NCI-H510A (cell line): ENCODE measurements at places on chromosomes 12 and 14.

DNA sequence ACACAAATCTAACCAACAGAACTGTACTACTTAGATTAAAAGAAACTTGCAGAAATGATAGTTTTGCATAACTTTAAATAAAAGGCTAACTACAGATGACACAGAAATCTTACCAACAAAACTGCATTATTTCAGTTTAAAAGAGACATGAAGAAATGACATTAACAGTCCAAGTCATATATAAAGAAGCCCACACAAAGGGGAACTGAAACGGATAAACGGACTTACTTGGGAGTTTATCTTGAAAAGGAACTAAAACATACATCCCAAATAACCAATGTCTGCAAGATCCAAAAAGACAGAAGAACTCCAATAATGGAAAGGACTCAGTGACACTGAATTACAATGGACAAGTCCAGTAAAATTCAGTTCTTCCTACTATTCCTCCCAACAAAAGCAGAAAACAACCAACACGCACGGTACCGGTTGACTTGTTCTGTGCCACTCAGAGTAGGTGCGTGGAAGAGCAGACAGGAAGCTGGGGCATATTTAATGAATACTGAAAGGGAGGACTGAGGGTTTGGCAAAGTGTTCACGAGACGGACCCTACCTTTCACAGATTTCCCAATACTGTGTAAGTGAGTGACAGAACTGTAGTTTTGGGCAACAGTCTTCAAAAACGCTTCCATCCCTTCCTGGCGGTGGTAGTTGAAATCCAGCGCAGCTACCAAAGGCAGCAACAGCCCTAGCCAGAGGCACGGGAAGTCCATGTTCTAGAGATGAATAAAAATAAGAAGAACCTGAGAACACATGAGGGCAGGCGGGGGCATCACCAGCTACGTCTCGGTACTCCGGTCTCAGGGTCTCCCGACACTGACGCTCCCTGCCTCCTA, 627 bp downstream of the CPM start:
- DNase-seq, result no peak

GRCh38 chr12:15931590-15932053, 20.5 kb downstream of the DERA start:
- no peak for DNase-seq

DNA sequence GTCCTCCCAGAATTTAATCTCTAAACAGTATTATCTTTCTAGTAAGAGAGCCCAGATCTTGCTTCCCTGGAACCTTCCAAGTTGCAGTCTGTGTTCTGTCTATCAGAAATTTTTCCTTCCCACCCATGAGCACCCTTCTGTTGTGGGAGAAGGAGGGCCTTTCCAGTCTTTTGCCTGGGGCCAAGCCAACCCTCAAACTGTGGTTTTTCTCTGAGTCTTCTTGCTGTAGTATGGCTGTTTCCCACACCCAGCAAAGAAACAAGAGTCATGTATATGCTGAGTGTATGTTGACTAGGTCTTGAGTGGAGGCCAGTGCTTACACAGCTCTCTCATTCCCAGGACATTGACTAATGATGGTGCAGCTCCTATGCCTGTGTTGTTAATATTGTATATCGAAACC, 104.5 kb downstream of the TGFB3 start:
- DNase-seq, result no peak

- no peak for DNase-seq
These were observed 5.9 kb upstream of the EID3 start for GRCh38 chr12:104297477-104298113.

- no peak for DNase-seq
These were observed 115.0 kb upstream of the SRRM4 start for GRCh38 chr12:118866346-118866745.

- peak; percentile 28 for DNase-seq
These were observed 222.9 kb upstream of the LMO3 start for GRCh38 chr12:16828891-16829290.

DNA sequence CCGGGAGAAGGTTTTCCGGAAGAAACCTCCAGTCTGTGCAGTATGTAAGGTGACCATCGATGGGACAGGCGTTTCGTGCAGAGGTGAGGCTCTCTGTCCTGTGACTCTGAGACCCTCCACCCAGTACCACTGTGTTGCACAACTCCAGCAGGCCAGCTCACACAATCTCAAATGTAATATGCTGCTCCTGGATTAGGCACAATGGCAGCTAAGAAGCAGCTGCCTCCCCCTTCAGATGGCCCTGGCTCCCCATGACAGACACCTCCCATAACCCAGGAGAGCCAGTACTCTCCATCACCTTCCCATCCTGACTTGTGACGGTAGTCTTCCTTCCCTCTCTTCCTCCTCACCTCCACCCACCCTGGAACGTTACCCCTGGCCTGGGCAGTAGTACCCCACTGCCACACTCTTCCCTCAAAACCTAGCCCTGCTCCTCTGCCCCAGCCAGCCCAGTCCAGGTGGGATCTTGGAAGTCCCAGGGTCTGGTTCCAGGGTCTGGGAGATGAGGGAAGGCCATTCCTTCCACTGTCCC, 2.1 kb downstream of the TNS2 start:
- no peak for DNase-seq

DNA sequence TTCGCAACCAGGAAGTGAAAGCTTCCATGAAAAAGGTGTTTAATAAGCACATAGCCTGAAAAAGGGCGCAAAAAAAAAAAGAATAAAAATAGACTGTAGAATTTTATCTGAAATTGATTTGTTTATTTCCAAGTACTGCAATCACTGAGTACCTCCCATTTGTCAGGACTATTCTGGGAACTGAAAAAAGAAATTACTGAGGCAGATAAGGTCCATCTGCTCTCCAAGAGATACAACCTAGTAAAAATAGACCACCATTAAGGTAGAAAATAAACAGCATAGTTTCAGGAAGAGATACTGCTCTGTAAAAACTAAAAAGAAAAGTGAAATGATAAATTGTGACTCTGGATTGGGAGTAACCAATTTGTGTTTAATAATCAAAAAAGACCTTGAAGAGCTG, 24.7 kb downstream of the OR4N2 start:
- no peak for DNase-seq

GRCh38 chr14:101507836-101508150, 53.5 kb upstream of the DIO3 start:
- DNase-seq, result no peak

DNA sequence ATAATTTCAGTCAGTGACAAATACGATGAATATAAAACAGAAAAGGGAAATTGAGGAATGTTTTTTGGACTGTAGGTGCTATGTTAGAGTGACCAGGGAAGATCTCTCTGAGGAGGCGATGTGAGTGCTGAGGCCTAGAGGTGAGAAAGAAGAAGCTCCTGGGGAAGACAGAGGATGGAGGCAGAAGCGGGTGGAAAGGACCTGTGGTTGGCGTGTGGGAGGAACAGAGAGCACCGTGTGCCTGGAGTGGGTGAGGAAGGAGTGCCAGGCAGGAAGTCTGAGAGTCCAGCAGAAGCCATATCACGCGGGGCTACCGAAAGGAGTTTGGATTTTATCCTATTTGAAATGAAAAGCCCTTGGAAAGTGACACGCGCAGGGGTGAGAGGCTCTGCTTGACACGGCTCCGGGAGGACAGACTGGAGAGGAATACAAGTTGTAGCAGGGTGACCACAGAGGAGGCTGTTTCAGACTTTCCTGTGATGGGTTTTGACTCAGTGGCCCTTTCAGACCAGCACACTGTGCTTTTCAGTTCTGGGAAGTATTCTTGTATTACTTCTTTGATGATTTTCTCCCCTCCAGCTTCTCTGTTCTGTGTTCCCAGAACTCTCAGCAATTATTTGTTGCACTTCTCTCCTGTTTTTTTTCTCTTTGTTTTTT, 96.9 kb downstream of the VRK1 start:
- no peak for DNase-seq

- no peak for DNase-seq
These were observed 334.0 kb downstream of the BTG1 start for GRCh38 chr12:91811481-91812287.

DNA sequence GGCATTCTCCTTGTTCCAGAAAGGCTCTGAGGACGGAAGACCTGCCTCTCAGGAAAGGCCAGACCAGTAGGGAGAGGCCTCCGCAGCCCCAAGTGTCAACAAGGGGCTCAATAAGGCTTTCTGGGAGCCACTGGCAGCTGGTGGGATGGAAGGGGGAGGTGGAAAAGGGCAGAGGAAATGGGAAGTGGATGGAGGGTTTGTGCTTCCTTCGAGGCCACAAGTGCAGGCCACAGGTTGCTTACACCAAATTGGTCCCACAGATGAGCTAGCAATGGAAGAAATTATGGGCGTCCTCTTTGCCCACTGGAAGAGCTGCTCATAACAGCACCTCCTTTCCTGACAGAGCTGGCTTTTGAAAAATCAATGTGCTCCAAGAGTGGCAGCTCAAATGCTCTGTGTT, 28.2 kb downstream of the P2RX4 start:
- peak; percentile 36 for DNase-seq

GRCh38 chr14:100084591-100084990, 19.4 kb downstream of the EVL start:
- DNase-seq, result no peak

DNA sequence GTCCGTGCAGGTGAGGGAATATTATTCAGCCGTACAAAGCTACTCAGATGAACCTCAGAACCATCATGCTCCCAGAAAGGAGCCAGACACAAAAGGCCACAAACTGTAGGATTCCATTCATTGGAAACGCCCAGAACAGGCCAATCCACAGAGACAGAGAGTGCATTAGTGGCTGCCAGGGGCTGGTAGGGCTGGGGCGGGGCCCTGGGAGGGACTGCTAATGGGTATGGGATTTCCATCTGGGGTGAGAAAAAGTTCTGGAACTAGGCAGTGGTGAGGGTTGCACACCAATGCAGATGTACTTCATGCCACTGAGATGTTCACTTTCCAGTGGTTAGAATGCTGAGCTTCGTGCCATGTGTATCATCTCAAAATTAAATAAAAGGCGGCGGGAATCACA, 101.1 kb downstream of the RFLNA start:
- no peak for DNase-seq

DNA sequence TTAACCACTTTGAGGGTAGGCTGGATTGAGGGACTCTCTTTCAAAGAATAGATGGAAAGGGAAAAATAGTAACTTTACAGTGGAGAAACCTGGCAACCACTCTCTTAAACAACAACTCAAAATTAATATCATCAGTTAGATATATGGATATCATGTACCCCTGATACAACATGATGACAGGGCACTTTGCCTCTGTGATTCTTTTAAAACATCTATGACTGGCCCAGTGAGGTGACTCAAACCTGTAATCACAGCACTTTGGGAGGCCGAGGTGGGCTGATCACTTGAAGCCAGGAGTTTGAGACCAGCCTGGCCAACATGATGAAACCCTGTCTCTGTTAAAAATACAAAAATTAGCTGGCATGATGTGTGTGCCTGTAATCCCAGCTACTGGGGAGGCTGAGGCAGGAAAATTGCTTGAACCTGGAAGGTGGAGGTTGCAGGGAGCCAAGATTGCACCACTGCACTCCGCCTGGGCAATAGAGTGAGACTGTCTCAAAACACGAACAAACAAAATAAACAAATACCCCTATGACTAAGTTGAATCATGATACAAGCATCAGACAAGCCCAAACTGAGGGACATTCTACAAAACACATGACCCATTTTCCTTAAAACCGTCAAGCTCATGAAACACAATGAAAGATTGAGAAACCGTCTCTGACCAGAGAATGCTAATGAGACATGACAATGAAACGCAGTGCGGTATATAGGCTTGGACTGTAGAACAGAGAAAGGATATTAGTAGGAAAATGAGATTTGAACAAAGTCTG, 26.4 kb upstream of the SLC7A8 start:
- no peak for DNase-seq

DNA sequence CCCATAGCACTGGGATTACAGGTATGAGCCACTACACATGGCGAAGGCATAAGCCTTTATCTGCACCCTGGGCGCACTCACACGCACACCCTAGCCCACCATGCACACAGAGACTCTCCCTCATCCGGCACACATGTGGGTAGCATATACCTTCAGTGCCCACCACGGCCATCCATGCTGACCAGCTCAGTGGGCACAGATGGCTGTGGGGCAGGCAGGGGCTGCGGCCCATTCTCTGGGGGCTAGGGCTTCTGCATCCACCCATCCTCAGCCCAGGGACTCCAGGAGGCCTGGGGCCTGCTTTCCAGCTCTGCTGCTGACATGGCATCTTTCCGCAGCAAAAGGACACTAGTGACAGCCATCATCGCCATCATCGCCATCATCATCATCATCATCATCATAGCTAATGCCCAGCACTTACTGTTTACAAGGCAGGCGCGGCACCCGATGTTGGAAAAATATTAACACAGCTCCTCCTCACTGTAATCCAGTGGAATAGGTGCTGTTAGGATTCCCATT, 111.2 kb downstream of the NCOR2 start:
- no peak for DNase-seq

DNA sequence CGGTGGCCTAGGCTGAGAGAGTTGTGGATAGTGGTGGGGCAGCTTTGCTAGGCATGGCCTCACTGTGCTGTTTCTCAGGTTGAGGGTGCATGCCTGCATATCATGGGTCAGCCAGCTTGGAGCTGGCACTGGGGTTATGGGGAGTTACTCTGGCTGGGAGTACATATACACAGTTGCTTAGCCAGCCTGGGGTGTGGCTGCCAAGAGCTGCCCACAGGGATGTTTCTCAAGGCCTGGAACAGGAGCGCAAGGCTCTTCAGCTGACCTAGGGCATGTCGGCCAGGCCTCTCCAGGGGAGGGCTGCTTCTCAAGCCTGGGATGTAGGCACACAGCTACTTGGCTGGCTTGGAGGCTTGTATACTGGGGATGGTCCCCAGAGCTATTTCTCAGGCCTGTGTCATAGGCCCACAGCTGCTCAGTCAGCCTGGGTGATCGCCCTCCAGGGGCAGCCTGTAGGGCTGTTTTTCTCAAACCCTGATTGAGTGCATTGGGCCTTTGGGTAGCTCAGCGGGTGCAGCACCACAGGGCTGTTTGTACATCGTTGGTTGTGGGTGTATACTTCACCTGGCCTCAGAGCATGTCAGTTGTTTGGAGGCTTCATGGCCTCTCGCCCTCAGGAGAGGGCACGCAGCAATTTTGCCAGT, 114.9 kb downstream of the METTL25 start:
- DNase-seq, result no peak

- DNase-seq, result no peak
These were observed 218.8 kb downstream of the DAD1 start for GRCh38 chr14:22370084-22370847.

- no peak for DNase-seq
These were observed 88.0 kb downstream of the SYT1 start for GRCh38 chr12:78952552-78952929.

DNA sequence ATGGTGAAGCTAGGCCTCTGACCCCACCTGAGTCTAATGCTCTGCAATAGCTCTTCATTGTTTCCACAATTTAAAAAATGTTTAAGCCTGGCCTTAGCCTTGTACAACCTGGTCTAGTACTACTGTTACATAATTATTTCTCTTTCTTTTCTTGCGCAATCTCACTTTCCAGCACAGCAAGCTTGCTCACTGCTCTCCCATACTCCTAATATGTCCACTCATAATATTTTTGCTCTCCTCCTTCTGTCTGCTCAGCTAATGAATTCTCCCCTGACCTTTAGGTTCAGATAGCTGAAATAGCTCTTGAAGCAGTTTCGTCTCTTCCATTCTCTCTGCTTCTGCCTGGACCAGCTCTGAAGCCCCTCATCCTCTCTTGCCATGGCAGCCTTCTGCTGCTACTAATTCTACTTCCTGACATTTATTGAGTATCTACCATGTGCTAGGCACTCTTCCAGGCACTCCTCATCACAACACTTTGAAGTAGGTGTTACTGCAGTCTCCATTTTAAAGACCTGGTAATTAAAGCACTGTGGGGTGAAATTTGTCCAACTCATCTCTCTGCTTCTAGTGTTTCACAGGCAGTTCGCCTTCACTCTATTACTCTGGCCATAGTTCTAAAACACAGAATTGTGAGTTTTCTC, 2.8 kb upstream of the SLC48A1 start:
- no peak for DNase-seq
